HFFc6 (cell line): ENCODE measurements at places on chromosomes 13 and 19.

DNA sequence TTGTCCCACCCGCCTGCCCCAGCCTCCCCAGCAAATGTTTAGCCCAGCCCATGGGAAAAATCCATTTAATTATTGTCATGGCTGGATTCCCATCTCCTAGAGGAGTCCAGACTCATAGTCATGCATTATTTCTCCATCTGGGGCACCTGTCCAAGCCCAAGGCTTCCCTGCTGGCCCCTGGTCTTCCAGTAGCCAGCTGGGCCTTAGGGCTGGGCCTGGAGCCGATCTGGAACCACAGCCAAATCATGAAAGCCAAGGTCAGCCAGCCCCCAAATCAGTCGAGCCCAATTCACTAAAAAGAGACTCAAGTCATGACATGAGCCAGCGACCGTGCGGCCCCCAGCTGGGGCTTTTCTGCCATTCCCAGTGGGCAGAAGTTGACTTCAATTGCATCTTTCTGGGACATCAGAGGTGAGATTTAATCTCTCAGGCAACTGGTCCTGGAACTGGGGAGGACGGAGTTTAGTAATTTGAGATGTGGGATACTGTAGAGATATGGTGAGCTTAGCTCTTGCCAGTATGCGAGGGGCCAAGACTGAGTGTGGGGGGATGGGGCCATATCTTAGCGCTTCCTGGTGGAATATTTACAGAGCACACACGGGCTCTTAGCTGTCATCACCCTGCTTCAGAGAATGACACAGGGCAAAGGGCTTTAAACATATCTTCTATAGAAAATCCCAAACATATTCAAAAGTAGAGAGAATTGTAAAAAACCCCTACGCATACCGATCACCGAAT lies 9.4 kb upstream of the PGLYRP2 start:
- no peak for DNase-seq

- DNase-seq, result no peak
Measured at GRCh38 chr19:29495901-29496441, 29.8 kb upstream of the VSTM2B start.

- no peak for DNase-seq
Measured at GRCh38 chr19:55289117-55289796, 5.5 kb downstream of the BRSK1 start.

DNA sequence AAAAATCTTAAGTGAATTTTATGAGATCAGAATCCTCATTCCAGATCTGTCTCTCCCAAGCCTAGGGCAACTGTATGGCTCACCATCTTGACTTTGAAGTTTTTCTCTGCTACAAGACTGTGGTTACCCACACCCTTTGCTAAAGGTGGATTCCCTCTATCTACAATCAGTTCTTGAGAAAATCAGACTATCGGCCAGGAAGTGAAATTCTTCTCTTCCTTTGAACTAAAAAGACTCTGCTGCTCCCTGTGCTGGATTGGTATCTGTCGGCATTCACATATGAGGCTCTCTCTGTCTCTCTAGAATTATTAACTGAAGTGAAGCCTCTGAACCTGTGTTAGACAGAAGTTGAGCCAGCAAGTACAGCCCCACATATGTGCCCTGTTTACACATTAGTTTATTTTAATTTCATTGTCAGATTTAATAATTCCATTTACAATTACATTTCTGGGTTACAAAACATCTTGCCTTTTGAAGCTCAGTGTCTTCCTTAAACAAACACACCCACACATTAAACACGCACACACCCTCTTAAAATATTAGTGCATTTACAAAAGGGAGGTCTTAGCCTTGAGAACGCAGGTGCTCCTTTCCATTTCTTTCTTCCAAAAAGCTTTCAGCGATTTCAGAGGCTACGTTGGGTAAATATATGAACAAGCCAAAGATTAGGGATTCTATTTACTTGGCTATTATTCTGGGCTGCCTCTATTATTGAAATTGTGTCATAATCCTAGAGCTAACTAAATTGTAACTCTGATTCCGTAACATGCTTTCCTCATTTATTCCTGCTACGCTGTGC lies 145.7 kb downstream of the MIPEP start:
- DNase-seq, result no peak

DNA sequence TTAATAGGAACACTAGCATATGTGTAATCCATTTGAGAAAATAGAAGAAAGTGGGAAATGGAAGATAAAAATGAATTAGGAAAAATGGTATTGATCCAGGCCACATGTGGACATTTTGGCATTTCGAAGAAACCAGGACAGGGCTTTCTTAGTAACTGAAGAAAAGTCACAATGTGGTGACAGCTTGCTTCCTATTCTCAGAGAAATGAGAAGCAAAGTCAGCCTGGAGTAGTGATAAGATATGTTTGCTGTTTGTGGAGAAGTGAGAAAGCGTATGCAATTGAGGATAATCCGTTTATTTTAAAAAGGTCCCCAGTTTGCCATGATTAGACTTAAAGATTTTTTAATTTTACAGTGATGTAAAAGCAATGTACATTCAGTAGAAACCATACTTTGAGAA lies 127.9 kb downstream of the SLITRK6 start:
- DNase-seq, result no peak
